ENCODE measurements at places on chromosomes 5 and 9. TPM values are rescaled to one million over a fixed set of nuclear protein-coding genes. Genes with fewer than 3 reads are reported as not detected.

Gene DELE1
- 36.6 TPM for total RNA-seq

Gene PCDHA7
- under 0.01 TPM for total RNA-seq

Gene STOML2
- 268 TPM for total RNA-seq

Gene LMX1B
- 0.52 TPM for total RNA-seq

Gene PCDHA5
- not detected for total RNA-seq

Gene FOXD4L5
- not detected for total RNA-seq

Gene LCN9
- not detected for total RNA-seq

Gene EIF4E1B
- not detected for total RNA-seq

Gene LCN15
- total RNA-seq, result not detected

Gene SLC1A3
- 1.3 TPM for total RNA-seq

Gene CDKN2B
- 25.9 TPM for total RNA-seq

Gene DNAJB5
- 11.1 TPM for total RNA-seq

Gene SGCD
- total RNA-seq, result 0.06 TPM

Gene PBX3
- total RNA-seq, result 11.0 TPM

Gene YIPF5
- total RNA-seq, result 19.7 TPM

Gene TMEM252
- total RNA-seq, result not detected

Gene CCNI2
- 3.8 TPM for total RNA-seq

Gene CCDC192
- total RNA-seq, result not detected

Gene PKD2L2
- not detected for total RNA-seq

Gene LCNL1
- not detected for total RNA-seq

Gene DRD1
- total RNA-seq, result not detected

Gene ZNF354B
- total RNA-seq, result 3.5 TPM

Gene PDE6A
- total RNA-seq, result not detected

Gene SPINK7
- total RNA-seq, result not detected

Gene DOCK2
- total RNA-seq, result 18.4 TPM

Gene ERAP2
- total RNA-seq, result 28.0 TPM

Gene QRFP
- not detected for total RNA-seq

Gene TLX3
- total RNA-seq, result 0.87 TPM

Gene ANKDD1B
- total RNA-seq, result 1.3 TPM

Gene SPRY4
- total RNA-seq, result 10.9 TPM

Gene ECSCR
- total RNA-seq, result 0.12 TPM

Gene RFX3
- total RNA-seq, result 1.6 TPM

Gene CDH12
- total RNA-seq, result not detected

Gene RECK
- total RNA-seq, result 6.6 TPM

Gene PLEKHG4B
- total RNA-seq, result 4.3 TPM

Gene NMUR2
- total RNA-seq, result not detected

Gene ASS1
- total RNA-seq, result 9.4 TPM

Gene KIF3A
- total RNA-seq, result 5.4 TPM

Gene DND1
- total RNA-seq, result 0.14 TPM

Gene OCLN
- 29.8 TPM for total RNA-seq

Gene KIAA1958
- 4.3 TPM for total RNA-seq

Gene CARTPT
- not detected for total RNA-seq

Gene TMEM38B
- 6.6 TPM for total RNA-seq

Gene PLCXD3
- 0.46 TPM for total RNA-seq

Gene RANBP6
- total RNA-seq, result 17.1 TPM
